Glutamatergic neuron (in vitro differentiated cells): ENCODE measurements at places on chromosomes 6 and 20.

DNA sequence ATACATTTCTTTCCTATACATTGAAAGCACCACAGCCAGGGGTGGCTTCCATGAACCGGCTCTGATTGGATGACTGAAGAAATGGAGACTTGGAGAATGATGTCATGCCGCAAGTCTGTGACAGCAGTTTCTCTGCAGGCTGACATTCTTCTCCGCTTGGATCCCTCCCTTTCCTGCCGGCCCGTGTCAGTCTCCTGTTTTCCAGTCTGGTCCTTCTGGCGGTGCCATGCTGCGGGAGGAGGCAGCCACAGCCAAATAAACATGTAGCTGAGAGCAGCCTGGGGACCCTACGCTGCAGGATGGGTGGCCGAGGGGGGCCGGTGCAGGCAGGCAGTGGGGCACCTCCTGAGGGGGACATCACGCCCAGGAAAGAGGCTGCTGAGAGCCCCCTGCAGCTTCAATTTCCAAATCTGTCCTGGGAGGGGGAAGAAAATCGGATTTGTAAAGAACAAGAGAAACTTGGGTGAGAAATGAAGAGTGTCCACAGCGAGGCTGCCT, 178.0 kb downstream of the TAF4 start:
- no peak overlapping the region for H3K27ac ChIP-seq
- peaks cover 14% of the 10 kb centered on the region for H3K27me3 ChIP-seq
- peaks cover 2% of the 10 kb centered on the region for H3K4me1 ChIP-seq
- no peak overlapping the region for H3K4me3 ChIP-seq
- DNase-seq, result peak; percentile 10
- peaks cover 6% of the 10 kb centered on the region for H3K36me3 ChIP-seq

DNA sequence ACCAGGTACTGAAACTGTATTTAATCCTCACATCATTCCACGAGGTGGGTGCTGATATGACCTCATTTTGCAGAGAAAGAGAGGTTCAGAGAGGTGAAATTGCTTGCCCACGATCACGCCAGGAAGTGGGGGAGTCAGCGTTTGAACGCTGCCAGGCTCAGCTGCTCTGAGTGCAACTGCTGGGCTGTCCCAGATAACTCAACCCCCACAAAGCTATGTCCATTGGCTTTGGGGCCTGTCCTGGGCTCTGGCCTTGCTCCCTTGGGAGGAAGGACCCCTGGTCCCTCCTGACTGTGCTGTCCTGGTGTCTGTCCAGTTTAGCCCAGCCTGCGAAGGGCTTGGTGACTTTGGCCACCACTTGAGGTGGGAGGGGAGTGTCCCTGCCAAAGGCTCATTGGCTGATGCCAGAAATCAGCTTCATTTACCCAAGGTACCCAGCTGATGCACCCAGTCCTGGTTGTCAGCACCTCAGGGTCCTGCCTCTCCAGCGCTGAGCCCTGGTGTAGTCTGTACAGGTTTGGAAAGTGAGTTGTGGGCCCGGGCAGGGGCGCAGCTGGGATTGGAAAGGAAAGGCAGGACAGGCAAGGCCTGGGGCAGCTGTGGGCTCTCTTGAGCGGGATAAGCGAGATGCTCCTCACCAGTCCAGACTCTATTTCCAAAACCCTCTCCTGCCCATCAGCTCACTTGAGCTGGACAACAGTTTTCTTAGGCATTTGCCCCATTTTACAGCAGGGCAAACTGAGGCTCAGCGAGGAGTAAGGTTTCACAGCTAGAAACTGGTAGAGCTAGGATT, 38.5 kb downstream of the SUN5 start:
- H3K27me3 ChIP-seq, result peaks cover 5% of the 10 kb centered on the region
- H3K27ac ChIP-seq, result no peak overlapping the region
- no peak overlapping the region for H3K4me3 ChIP-seq
- H3K36me3 ChIP-seq, result no peaks in the 10 kb centered on the region

- no peaks in the 10 kb centered on the region for H3K4me1 ChIP-seq
- peaks cover 2% of the 10 kb centered on the region for H3K27me3 ChIP-seq
- H3K36me3 ChIP-seq, result no peaks in the 10 kb centered on the region
- H3K4me3 ChIP-seq, result no peak overlapping the region
- no peak for DNase-seq
These were observed 152.6 kb upstream of the EXOC2 start for GRCh38 chr6:845566-845965.

DNA sequence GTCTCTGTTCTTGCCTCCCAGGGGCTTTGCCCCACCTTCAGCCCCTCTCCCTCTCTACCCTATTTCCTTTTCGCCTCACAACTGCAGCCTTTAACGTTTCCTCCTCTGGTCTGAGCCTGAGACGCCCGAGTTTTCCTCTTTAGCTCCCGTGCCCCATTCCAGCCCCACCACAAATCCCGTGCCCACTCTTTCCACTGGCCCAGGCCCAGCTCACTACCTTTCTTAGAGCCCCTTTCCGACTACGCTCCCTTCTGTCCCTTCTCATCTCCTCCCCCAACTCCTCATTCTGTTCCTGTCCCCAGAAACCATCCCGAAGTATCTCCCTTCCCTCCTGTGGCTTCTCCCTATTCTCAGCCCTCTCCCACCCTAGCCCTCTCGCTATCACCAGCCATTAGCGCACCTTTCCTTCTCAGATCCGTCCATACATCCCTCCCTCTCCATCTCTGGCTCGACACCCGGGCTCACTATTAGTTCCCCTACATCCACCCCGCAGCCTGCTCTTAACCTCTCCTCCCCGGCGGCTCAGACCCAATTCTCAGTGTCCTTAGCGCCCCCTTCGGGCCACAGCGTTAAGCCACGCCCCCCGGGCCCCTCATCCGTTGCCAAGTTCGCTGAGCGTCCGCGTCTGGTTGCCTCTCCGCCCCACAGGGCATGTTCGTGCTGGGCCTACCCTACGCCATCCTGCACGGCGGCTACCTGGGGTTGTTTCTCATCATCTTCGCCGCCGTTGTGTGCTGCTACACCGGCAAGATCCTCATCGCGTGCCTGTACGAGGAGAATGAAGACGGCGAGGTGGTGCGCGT, 2.7 kb downstream of the SLC32A1 start:
- peaks cover 58% of the 10 kb centered on the region for H3K27me3 ChIP-seq
- peaks cover 31% of the 10 kb centered on the region for H3K4me1 ChIP-seq
- DNase-seq, result peak; percentile 88
- no peaks in the 10 kb centered on the region for H3K36me3 ChIP-seq

DNA sequence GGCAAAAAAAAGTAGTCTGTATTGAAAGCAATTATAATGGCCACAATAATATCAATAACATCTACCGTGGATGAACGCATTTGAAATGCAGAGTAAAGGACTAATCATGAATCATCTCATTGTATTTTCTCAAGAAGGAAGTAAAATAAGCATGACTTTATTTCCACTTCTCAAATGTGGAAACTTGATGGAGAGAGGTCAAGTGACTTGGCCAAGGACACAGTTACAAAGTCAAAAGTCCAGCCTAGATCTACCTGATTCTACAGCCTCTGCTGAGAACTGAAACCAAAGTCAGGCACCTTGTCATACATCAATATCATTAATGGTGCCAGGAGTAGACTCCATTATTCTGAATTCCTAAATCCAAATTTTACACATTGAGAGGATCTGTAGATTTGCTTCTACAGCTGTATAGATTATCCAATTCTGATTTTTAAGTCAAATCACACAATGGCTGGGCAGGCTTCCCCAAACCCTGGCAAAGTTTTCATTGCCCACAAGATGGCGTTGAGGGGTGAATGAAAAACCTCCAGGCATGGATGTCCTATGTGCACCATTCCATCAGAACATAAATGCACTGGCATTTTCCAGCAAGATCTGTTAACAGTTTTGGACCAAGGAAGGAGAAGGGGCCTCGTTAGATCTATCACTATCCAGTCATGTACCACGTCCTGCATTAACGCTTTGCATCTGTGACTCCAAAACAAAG, 423.1 kb downstream of the MAFB start:
- peak; percentile 31 for DNase-seq
- H3K4me1 ChIP-seq, result no peaks in the 10 kb centered on the region
- peaks cover 13% of the 10 kb centered on the region for H3K27me3 ChIP-seq

DNA sequence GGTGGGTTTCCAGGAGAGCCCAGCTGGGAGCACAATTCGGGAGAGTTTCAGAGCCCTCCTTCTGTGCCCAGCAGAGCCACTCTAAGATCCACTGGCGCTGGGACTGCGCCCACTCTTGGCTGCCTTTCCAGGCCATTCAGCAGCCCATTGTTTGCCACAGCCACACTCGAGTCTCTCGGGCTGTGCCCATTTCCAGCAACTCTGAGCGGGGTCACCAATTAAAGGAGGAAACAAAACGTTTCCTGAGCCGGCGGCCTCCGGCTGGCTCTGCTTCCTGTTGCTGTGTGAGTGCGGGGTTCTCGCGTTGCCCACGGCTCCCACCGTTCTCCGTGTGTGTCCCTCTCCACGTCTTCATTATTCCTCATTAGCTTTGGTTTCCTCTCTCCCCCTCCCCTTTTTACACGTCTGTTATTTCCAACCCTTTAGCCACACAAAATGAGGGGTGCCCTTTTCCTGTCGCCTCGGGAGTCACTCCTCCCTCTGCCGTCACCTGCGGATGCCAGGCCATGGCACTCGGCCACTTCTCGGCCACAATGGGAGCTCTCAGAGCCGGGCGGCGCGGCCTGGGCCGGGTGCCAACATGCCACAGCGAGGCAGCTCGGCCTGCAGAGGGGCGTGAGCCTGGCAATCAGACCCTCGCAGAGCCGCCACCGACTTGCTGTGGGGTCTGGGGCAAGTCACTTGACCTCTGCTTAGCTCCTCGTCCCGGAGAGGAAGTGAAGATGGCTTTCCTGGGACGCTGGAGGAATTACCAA, 94.3 kb upstream of the NKX2-2 start:
- no peak overlapping the region for H3K27ac ChIP-seq
- peaks cover 5% of the 10 kb centered on the region for H3K36me3 ChIP-seq
- H3K4me3 ChIP-seq, result no peak overlapping the region

DNA sequence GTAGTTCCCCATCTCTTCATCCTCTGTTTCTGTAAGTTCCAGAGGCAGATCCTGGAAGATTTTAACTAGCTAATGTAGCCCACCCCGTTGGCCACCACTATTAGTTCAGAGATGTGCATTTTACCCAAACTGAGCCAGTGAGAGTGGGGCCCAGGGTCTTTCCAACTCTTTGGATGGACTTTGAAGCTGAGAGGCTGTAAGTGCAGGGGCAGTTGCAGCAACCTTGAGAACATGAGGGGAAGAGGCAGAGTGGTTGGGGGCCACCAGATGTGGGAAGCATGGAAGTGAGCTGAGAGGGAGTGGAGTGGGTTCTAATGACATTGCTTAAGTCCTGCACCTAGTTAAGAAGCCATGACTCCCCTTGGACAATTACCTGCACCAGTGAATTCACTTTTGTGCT, 72.2 kb downstream of the CDH26 start:
- no peak overlapping the region for H3K4me3 ChIP-seq
- DNase-seq, result no peak
- H3K4me1 ChIP-seq, result peaks cover 3% of the 10 kb centered on the region
- H3K36me3 ChIP-seq, result no peaks in the 10 kb centered on the region
- H3K27ac ChIP-seq, result no peak overlapping the region

DNA sequence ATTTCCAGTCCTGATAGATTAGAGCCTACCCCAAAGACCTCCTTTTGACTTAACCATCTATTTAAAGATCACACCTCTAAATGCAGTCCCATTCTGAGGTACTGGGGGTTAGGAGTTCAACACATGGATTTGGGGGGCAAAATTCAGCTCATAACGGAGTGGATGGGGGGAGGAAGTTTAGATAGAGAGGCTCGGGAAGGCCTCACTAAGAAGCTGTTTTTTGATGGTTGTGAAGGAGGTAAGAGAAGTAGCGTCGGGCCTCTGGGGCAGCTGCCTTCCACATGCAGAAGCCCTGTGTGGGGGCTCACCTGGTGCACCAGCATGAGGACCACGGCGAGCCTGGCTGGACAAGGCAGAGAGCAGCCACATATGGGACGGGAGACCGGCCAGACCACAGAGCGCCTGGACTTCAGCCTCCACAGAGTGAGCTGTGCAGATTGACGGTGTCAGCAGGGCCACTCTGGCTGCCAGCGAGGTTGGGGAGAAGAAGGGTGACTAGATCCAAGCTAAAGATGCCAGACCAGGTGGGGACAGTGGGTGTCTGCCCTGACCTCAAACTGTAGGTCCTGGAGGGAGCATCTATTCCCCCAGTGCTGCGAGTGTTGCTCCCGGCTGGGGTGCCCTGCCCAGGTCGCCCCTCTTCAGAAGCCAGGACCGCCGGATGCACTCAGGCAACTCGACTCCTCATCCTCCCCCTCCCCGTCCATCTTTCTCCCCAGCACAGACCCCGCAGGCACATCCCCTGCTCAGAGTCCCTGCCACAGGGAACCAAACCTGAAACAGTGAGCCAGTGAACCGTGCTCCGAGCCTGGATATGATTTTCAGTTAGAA, 5.1 kb upstream of the SYNJ2 start:
- H3K4me1 ChIP-seq, result no peaks in the 10 kb centered on the region
- peaks cover 4% of the 10 kb centered on the region for H3K36me3 ChIP-seq
- no peak overlapping the region for H3K27ac ChIP-seq
- no peak overlapping the region for H3K4me3 ChIP-seq
- H3K27me3 ChIP-seq, result peaks cover 12% of the 10 kb centered on the region

GRCh38 chr6:157779705-157780604, 43.1 kb upstream of the SNX9 start:
- no peak overlapping the region for H3K27ac ChIP-seq
- no peak for DNase-seq
- no peak overlapping the region for H3K4me3 ChIP-seq
- no peaks in the 10 kb centered on the region for H3K4me1 ChIP-seq
- H3K27me3 ChIP-seq, result no peaks in the 10 kb centered on the region

- DNase-seq, result no peak
- H3K4me3 ChIP-seq, result peak overlapping the region; percentile 90
- peaks cover 37% of the 10 kb centered on the region for H3K4me1 ChIP-seq
These were observed 23.9 kb downstream of the RIPOR2 start for GRCh38 chr6:24911796-24912382.

GRCh38 chr6:129287231-129288177, 404.6 kb downstream of the LAMA2 start:
- H3K4me1 ChIP-seq, result peaks cover 8% of the 10 kb centered on the region
- no peaks in the 10 kb centered on the region for H3K36me3 ChIP-seq
- no peak for DNase-seq
- H3K27ac ChIP-seq, result no peak overlapping the region
- no peaks in the 10 kb centered on the region for H3K27me3 ChIP-seq
- no peak overlapping the region for H3K4me3 ChIP-seq

DNA sequence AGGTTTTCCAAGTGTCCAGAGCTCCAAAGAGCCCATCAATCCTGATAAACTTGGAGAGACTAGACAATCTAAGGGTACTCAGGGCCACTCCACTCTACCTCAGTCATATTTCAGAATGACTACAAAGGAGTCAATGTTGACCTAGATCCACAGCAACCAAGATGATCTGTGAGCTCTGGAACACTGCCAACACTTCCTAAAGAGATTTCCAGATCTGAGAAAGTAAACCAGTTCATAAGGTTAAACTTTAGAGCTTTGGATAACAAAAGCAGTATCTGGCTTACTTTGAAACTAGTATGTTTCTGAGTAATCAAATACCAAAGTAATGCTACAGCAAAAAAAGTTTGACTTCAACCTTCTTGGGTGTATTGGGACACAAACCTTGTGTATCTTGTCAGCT, 122.7 kb downstream of the BTBD9 start:
- peaks cover 1% of the 10 kb centered on the region for H3K27me3 ChIP-seq
- no peak overlapping the region for H3K27ac ChIP-seq
- no peaks in the 10 kb centered on the region for H3K36me3 ChIP-seq
- no peak overlapping the region for H3K4me3 ChIP-seq

- H3K27ac ChIP-seq, result no peak overlapping the region
- no peaks in the 10 kb centered on the region for H3K27me3 ChIP-seq
- H3K4me3 ChIP-seq, result no peak overlapping the region
- no peaks in the 10 kb centered on the region for H3K4me1 ChIP-seq
- DNase-seq, result no peak
These were observed 100.9 kb downstream of the RCAN2 start for GRCh38 chr6:46390153-46390876.
